Neural crest cell (in vitro differentiated cells): ENCODE measurements at places on chromosomes 5 and 9.

DNA sequence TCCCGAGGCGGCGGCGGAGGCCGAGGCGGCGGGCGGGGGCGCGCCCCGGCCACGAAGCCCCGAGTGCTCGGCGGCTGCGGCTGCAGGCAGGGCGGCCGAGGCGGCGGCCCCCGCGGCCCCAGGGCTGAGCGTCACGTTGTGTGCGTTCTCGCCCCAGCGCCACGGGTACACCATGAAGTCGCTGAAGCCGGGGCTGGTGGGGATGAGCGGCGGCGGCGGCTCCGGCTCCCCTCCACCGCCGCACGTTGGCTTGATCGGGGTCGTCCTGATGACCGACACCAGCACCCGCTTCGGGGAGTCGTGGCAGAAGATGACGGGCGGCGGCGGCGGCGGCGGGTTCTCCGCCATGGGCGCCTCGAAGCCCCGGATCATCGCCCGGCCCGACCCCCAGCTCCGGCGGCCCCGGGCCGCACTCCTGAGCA, 498 bp downstream of the ZNF367 start:
- DNase-seq, result peak; percentile 20

- no peak for DNase-seq
Measured at GRCh38 chr5:121746763-121747162, 104.9 kb upstream of the FTMT start.

DNA sequence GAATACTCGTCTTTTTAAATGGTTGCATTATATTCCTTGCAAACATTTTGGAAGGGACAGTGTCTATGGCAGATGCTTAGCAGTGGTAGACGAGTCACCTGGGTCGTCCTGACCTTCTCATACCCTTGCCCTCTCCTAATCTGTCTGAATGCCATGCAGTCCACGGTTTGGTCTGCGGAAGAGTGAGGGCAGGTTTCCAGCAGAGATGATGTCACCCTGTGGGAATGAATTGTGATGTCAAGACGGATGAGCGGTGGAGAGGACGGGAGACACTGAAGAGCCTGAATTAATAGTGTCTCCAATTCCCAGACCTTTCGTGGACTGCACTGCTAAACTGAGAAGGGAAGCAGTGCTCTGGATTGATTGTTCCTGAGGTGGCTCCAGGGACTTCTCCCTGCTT, 329.0 kb upstream of the PANK3 start:
- DNase-seq, result no peak

GRCh38 chr9:91158286-91158685, 203.4 kb downstream of the AUH start:
- no peak for DNase-seq

DNA sequence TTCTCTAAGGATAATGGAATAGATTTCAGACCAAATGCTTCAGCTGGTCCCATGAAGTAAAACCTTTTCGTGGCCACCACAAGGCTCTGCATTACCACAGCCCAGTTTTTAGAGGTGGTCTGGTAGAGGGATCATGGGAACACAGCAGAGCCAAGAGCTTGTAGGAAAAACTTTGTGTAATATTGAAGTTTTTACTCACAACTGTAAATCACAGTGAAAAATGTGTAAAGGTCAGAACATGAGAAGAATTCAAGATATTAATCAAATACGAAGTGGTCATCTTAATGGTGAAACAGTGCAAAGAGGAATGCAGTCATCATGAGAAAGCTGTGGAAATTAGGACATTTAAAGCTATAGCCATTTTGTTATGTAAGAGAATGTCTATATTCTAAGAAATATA, 197.5 kb downstream of the NPR3 start:
- DNase-seq, result no peak

DNA sequence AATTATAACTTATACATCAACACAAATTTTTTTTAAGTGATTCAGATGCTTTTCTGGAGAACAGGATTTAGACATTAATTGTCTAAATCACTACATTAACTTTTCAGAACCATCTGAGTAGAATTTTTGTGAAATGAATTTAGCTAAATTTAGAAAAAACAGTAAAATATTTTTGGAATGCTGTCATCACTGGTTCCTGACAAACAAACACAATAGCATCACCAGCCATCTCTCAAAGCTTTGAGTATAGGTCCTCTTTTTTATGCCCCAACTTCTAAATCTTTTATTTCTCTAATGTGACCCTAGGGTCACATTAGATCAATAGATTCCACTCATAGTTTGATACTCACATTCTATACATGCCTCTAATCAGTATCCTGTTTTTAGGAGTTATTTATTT, 104.6 kb downstream of the PRR16 start:
- no peak for DNase-seq

GRCh38 chr9:97319395-97319794, 11.9 kb downstream of the CCDC180 start:
- DNase-seq, result no peak

DNA sequence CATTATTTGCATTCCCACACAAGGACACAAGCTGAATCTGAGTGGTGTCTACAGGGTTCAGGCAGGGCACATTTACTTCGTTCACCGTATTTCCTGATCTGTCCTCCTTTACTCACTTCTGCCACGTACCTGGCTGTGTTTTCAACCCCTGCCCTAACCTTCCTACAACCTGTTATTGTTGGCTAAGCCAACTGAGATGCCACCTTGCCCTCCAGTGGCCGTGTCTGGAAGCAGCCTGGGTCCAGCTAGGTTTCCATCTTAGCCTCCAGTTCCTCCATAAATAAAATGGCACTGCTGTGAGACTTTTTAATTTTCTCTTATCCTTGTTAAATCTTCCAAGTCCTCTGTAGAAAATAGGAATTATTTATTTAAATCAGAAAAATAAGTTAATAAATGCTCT, 64.8 kb downstream of the ATP10B start:
- no peak for DNase-seq

- peak; percentile 87 for DNase-seq
Measured at GRCh38 chr9:126704892-126705766, 91.4 kb downstream of the LMX1B start.

GRCh38 chr9:77455312-77455927, 192.7 kb downstream of the GNA14 start:
- no peak for DNase-seq

- DNase-seq, result no peak
Measured at GRCh38 chr5:89255845-89256463, 373.0 kb upstream of the MEF2C start.

DNA sequence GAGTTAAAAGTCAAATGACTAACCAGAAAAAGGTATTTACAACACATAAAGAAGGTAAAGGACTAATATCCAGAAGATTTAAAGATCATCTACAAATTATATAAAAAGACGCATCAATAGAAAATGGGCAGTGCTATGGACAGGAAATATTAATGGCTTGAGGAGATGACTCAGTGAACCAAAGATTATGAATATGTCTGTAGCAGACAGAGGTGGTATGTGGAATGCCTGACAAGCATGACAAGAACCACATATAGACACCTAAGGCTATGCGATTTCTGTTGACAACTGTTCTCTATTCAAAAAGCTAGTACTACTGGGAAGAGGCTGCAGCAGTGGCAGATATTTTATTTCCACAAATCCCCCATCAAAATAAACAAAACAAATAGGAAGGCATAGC, 177.0 kb upstream of the SH3GL2 start:
- DNase-seq, result no peak

DNA sequence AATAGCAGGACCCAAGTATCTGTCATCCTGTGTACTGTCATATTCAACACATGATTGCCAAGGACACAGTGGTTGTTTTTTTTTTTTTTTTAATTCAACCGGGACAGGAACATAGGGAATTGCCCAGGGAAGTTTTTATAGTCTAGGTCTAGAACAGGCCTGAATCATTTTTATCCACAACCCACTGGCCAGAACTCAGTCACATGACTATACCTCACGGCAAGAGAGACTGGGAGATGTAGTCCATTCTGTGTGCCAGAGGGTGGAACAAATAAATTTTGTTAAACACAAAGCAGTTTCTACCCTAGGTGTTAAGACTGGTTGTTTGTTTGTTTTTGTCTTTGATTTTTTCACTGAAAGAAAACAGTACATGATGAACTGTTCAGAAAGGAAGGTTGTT, 105.8 kb upstream of the SMARCA2 start:
- DNase-seq, result no peak

- no peak for DNase-seq
Measured at GRCh38 chr5:38831909-38832308, 13.9 kb upstream of the OSMR start.

DNA sequence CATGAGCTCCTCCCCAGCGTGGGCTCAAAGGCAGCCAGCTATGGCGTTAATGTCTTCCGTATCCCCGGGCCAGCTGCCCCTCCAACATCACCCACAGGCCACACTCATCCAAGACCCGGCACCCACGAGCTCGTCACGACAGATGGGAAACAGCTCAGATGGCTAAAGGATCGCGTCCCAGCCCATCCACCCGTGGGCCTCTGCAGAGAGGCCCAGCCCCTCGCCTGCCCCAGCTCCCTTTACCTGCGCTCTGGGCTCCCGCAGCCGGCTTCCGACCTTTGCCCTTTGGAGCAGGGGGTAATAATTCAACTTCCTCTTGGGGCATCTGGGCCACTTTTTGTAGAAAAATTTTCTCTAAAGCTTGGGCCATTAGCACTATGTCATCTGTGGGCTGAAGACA, 16.5 kb downstream of the BRD3 start:
- no peak for DNase-seq

DNA sequence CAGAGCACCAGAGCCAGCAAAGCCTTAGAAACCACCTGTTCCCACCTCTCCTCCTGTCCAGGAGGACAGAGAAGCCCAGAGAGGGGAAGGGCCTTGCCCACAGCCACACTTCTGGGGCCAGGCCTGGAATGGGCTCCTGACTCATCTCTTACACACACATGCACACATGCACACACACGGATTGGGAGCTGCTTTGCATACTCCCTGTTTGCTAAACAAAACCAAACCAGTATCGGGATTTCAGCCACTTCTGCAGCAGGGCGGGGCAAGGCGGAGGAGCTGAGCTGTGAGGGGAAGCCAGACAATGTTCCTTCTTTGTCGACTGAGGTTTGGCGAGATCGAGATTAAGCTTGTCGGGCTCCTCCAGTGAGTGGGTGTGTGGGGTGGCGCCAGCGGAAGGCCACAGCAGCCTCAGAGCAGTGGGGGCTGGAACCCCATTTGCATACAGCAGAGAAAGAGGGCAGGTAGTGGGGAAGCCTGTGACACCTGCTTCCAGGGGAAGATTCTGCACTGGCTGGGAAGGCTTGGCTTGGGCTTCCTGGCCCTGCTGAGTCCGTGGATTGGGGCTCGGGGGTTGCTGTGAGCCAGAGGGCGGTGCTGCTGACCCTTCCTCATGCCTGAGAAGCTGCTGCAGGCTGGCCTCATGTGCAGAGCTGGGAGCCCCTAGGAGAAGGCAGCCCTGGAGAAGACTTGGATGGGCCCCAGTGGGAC, 16.1 kb downstream of the GFI1B start:
- DNase-seq, result no peak

GRCh38 chr9:100443781-100444768, 17.1 kb downstream of the MSANTD3 start:
- no peak for DNase-seq

GRCh38 chr9:88947581-88948573, 43.4 kb upstream of the S1PR3 start:
- no peak for DNase-seq
